ENCODE measurements at places on chromosomes 6 and 20.

DNA sequence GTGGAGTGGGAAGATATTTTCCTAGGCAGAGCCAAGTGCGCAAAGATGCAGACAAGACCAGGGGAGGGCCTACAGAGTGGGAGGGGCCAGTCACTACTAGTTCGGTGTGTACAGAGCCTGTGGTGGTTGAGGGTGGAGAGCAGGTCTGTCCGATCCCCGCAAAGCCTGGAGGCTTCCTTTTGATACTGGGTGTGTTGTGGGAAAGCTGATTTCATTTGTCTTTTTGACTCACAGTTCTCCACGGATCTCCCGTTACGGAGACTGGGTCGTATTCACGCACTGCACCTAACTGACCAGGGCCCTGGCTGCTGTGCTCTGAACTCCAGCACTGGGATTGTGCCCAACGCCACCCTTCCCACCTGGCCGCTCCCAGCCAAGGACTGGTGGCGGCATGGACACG lies 1.4 kb upstream of the TIAM2 start:
- DNase-seq: no peak

GRCh38 chr20:54221996-54222890 lies 14.4 kb downstream of the PFDN4 start:
- DNase-seq: no peak

DNA sequence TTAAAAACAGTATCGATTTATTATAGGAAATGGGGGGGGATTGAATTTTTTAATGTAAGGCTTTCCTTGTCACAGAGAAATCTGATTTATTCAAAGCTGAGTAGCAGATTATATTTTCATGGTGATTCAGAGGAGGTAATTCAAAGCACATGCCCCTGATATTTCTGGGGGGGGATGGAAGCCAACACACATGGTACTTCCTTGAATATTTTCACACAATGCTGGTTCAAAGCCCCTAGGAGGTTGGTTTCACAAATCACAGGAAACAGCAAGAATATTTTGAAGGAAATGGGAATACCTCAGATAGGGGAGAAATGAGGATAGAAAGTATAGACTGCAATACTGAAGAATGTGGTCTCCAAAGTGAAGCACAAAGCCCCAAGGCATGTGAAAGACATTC lies 98.8 kb downstream of the RTN4IP1 start:
- DNase-seq: no peak

- DNase-seq: peak; percentile 47
These were observed 88.3 kb upstream of the COL21A1 start for GRCh38 chr6:56335726-56336125.

DNA sequence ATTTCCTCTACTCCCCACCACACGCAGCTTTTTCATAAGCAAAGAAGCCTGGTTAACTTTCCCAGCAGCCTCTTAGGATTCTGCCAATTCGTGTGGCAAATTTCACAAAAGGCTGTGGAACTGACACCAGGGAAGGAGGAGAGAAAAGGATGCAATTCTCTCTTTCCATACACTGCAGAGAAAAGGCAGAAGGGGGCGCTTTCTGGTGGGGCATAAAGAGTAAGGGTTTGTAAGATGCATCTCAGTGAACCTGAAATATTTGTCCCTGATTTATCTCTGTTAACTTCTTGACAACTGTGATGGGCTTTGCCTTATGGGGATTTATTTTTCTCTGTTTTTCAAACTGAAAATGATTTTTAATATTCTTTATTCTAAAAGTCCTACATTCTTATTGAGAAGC lies 45.5 kb upstream of the GLP1R start:
- DNase-seq: no peak

- DNase-seq: peak; percentile 82
These were observed 4.3 kb downstream of the CALHM4 start for GRCh38 chr6:116557893-116558292.

- DNase-seq: no peak
These were observed 86.8 kb downstream of the RPP40 start for GRCh38 chr6:4916954-4917561.

- DNase-seq: no peak
These were observed 124.8 kb downstream of the MAP3K7 start for GRCh38 chr6:90462102-90462501.

GRCh38 chr20:48937674-48938073 lies 16.2 kb downstream of the ARFGEF2 start:
- DNase-seq: no peak

Measured in HTR-8/SVneo (cell line).